Caco-2 (cell line): ENCODE measurements at places on chromosomes 5 and 9. TPM values are rescaled to one million over a fixed set of nuclear protein-coding genes. Genes with fewer than 3 reads are reported as not detected.

FBXO10 gene
- total RNA-seq = 6.9 and 8.1 TPM in 2 replicates

DNA sequence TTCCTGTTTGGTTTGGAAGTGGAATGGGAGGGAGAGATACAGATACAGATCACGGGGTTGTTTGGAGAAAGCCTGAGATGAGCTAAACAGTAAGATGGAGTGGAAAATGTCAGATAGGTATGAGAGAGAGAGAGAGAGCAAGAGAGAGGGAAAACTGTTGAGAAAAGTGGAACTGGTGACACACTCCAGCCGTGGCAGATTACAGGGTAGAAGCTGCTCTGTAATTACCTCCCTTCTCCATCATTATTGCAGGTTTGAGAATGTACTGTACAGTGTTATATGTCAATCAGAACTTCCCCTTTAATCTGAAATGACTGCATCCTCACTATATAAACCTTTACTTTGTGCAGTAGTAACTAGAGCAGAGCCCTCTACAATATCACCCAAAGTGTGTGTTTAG is 74.5 kb upstream of the WWC1 start:
- DNase-seq = no peak

GRCh38 chr9:92617951-92618510 is 51.9 kb downstream of the IPPK start:
- no peak for DNase-seq

GRCh38 chr9:2119566-2119965 is 104.4 kb downstream of the SMARCA2 start:
- DNase-seq = no peak

DNA sequence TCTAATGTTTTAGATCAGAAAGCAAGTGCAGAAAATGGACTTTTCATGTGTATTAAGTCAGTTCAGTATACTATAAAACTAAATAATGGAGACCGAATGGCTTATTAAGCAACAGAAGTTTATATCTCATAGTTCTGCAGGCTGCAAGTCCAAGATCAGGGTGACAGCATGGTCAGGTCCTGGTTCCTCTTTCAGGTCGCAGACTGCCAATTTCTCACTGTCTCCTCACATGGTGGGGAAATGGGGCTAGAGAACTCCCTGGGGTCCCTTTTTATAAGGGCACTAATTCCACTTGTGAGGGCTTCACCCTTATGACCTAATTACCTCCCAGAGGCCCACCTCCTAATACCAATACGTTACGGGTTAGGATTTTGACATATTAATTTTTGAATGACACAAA is 48.7 kb downstream of the RICTOR start:
- no peak for DNase-seq

DNA sequence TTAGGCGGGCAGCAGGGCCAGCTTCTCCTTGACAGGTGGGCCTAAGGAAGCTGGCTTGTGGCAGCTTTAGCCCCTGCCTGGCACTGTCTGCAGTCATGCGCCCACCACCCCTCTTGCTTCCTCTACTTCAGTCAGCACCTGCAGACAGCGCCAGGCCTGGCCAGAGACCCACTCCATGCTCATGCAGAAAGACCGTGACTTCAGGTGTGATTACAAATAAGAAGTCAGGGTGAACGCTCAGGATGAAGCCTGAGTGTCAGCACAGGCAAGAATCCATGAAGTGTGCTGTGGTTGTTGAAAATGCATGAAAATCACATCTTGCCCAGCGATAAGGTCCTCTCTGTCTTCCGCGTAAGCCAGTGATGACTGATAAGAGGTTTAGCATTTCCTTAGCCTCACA is 3.4 kb downstream of the CSF2 start:
- DNase-seq = no peak
